ENCODE measurements at places on chromosomes 5 and 9.

DNA sequence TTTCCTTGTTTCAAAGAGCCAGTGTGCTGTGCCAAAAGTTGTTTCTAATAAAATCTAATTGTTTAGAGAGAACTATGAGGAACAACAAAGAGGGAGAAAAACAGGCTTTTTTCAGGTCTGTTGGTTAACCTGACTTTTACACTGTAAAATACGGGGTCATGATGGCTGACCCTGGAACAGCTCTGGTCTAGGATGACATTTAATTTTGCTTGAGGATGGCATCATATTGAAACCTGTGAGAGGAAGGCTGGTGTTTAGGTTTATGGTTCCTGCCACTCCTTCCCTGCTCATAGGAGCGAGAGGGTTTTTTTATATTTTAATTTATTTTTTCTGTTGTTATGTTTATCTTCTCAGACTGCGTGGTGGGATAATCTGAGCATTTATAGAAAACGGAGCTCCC is 327.6 kb downstream of the KDM4C start:
- DNase-seq, result no peak

GRCh38 chr5:107028938-107029337 is 641.8 kb downstream of the EFNA5 start:
- DNase-seq, result no peak

DNA sequence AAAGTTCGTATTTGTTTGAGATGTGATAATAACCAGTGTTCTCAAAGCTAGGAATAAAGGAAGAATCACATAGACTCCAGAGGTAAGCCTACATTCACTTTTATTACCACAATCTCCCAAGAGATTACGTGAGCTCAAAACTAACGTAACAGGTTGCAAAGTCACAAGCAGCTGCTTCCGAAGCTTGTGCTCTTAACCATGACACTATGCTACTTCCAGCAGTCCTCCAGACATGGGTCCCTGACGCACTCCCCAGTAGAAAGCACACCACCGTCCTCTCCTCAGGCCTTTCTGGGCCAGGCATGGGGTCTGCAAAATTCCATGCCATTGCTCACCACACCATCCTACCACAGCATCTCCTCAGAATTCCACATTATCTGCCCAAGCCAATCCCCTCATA is 84.6 kb downstream of the PAX5 start:
- no peak for DNase-seq

- DNase-seq, result no peak
Observed at GRCh38 chr5:72557167-72558045, 50.2 kb upstream of the ZNF366 start.

GRCh38 chr5:21049901-21050300 is 1061.9 kb upstream of the CDH18 start:
- no peak for DNase-seq

Measured in activated T-helper 1 cell treated with Interleukin-2 at 50 U/mL for 16 hours (primary cell).